ENCODE measurements at places on chromosomes 11 and 22. TPM values are rescaled to one million over a fixed set of nuclear protein-coding genes. Genes with fewer than 3 reads are reported as not detected.

GRCh38 chr11:107496011-107496410 is 38.4 kb upstream of the CWF19L2 start:
- DNase-seq, result peak; percentile 9

HBB gene
- total RNA-seq, result not detected

DMC1 gene
- 0.03 TPM for total RNA-seq

GRCh38 chr11:84922212-84922805 is 704.8 kb downstream of the DLG2 start:
- no peak for DNase-seq

DNA sequence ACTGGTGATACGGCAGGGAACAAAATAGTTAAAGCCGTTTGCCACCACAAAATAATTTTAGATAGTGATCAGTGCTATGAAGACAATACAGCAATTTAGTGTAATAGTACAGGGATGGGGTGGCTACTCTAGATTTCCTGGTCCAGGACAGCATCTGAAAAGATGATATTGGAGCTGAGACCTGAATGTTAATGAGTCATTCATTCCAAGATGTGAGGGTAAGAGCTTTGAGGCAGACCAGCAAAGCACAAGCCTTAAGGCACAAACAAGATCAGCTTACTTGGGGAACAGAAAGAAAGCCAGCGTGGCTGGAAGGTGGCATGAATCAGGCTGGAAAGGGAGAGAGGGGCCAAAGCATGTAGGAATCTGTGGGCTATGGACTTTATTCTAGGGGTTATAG is 132.3 kb downstream of the TRIM44 start:
- peak; percentile 83 for DNase-seq

DNA sequence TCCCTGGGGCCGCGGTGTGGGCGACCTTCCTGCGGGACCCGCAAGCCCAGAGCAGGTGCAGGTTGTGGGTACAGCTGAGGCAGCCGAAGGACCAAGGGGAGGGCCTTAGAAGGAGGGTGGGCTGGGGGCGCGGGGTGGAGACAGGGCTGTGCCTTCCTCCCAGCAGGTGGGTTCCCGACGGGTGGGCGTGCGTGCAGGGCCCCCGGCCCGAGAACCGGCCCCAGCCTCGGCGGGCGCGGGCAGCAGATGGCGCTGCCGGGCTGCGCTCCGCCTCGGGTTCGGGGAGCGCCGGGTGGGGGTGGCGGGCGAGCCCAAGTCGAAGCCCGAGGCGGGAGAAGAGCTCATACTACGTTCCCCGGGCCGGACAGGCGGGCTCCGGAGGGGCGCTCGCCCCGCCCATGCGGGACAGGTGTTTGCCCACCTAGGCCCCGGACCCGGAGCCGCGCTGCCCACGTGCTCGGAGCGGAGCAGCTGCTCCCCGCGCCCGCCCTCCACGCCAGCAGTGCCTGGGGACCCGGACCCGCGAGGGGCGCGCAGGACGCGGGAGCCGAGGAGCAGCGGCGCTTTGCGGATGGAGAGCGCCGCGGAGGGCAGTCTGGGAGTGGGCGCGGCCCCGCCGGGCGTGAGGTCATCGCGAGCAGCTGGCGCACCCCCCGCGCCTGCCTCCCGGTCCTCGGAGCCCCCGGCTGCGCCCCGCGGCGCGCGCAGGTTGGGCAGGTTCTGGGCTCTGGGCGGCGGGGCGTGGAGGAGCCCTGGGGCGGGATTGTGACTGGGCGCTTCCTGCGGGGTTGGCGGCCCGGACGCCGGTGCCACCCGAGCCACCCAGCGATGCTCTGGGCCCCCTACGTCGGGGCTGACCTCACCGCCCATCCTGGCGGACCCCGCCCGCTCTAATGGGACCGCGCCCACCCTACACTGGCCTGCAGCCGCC is 25.3 kb downstream of the DUSP8 start:
- no peak for DNase-seq

LRRC10B gene
- not detected for total RNA-seq

XKR3 gene
- 0.97 TPM for total RNA-seq

Data from HT1080 (cell line).